ENCODE measurements at places on chromosomes 6 and 20.

DNA sequence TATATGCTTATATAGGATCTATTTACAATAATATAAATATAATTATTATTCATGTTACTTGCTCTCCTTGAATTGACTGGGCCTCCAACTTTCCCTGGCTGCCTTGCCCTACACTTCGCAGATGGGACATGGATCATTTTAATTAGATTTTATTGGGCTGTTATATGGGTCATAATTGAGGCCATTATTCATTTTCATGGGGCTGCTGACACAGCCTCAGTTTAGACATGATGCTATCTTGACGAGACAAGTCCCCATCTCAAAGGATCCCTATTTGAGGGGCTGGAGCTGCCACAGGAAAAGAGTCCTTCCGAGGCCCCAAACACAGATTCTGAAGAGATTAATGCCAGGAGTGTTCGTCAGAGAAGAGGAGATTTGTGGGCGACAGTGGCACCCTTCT lies 170.4 kb downstream of the DHX35 start:
- no peak for DNase-seq

GRCh38 chr20:17856837-17857605 lies 111.6 kb downstream of the SNX5 start:
- no peak for DNase-seq

GRCh38 chr20:53952528-53953096 lies 117.8 kb downstream of the BCAS1 start:
- DNase-seq: no peak

DNA sequence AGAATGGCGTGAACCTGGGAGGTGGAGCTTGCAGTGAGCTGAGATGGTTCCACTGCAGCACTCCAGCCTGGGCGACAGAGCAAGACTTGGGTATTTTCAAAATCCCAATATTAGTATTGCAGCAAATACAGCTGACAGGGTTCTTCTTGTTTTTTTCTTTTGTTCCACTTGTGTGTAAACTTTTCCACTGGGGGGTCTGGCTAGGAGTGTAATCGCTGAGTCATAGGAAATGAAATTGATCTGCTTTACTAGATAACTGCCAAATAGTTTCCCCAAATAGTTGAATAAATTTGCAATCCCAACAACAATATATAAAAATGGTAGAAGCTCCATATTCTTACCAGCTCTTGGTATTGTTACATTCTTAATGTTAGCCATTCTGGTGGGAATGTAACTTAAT lies 526.0 kb upstream of the SOX4 start:
- DNase-seq: no peak
